NCI-H1048 (cell line): ENCODE measurements at places on chromosomes 5 and 9.

GRCh38 chr5:64958757-64959391, 190.1 kb downstream of the CWC27 start:
- DNase-seq: no peak

- DNase-seq: no peak
Measured at GRCh38 chr9:89661956-89662717, 57.3 kb downstream of the GADD45G start.

DNA sequence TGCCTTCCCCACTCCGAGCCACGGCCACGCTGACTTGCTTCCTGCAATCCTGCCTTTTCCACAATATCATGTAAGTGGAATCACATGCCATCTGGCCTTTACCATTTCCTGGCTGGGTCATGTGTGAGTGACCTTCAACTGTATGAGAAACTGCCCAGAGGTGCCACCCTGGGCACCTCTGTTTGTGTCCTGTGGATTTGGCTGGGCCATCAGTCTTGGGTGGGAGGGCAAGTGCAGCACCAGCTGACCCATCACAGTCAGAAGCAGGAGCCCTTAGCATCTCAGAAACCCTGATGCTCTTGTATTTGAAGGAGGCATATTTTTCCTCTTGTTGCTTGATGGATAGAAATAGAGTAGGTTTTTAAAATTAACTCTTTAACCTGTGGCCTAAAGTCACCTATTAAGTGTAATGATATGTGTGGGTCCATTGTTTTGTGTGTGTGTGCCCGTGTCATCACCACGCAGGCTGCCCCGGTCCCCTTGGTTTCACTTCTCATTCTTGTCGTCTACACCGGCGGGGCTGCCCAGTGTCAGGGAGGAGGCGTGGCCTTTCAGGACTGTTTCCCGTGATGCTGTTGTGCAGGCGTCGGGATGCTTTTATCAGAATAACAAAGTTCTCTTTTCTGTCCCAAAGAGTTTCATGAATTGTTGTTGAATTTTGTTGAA, 52.1 kb upstream of the CACNA1B start:
- DNase-seq: no peak

DNA sequence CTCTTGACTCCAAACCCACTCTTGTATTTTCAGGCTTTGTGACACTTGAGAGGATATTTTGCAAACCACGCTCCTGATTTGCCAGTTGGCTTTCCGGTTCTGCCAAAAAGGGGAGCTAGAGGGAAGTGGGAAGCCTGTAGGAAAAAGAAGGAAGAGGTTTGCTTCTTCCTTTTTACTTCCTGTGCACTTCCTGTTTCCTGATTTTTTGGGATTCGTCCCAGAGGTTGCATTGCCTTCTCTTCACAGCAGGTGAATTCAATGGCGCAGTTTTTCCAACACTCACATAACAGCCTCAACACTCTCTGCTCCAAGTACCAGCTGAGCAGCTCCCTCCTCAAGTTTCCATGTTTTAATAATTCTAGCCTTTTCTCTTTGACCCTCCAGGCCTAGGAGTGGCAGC, 47.7 kb downstream of the SLC24A2 start:
- DNase-seq: no peak

DNA sequence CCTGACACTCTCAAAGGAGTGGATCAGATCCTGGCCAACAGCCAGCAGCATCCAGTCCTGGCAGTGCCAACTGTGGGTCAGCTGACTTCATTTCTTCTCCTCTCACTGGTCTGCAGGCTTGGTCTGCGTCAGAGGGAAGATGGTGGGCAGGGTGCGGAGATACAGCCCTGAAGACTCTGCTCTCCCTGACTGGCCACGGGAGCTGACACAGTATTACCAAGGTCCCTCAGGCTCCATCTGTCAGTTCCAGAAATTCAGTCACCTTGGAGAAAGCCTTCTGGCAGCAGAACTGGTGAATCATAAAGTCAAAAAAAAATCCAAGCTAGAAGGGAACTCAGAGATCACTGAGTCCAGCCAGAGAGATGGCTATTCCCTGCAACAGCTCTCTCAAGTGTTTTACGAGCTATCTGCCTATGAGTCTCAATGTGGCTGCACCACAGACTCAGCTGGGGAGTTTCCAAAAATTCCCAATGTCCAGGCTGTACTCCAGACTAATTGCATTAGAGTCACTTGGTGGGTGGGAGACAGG, 27.9 kb downstream of the C1QTNF2 start:
- no peak for DNase-seq

- no peak for DNase-seq
Measured at GRCh38 chr5:93924628-93925027, 183.2 kb upstream of the POU5F2 start.

DNA sequence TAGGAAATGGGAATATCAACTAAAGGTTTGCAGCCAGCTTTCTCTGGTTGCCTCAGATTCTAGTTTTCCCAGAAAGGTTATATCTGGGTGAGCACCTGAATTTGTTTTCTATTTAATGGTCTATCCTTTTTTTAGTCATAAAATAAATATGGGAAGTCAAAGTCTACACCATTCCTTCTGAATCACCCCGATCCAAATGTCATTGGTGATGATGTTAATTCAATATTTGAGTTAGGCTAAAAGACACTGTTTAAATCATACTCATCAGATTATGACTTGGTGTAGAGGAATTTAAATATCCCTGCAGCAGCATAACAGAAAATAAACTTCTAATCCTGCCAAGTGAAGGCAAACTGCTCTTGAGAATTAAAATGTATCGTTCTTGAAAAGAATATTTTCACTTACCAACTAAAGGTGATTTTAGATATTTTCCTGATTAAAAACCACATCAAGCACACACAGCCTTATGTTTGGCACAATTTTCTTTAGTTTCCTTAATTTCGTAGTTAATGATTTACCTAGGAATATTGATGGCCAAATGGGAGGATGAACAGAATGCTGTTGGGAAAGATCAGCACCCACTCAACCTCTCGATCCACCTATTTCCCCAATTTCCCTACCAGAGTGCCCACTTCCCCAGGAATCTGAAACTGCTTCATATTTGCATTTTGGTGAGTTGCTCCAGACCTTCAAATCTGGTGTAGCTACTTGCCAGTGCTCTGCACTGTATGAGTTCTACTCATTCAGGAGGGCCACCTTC, 103.1 kb upstream of the TSLP start:
- DNase-seq: no peak

DNA sequence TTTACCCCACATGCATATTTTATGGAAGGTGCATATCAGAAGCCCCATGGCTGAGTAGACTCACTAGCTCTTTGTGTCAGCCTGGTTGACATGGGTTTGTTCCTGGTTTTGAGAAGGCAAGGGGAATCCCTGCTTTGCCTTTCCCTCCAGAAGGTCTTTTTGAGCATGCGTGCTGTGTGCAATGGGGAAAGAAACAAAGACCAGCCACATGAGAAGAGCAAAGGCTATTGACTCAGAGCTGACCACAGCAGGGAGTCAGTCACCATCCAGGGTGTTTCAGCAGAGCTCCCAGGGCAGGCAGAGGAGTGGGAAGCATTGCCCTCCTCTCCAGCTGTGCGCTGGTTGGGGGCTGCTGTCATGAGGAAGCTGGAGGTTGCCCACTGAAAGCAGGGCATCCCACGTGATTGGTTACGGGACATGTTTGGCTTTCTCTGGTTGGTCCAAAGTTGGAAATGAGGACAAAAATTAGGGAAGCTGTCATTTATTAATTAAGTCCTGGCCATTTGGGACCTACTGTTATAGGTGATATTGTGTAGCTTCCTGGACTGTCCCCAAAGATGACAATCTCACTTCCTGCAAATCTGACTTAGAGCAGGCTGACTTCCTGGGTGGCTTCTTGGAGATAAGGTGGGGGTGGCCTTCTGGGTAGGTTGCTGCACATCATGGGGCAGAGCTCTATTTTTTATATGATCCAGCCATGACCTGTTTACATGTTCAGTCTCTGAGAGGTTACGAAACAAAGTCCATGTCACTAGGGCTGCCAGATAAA, 48.9 kb upstream of the TDRD7 start:
- no peak for DNase-seq

DNA sequence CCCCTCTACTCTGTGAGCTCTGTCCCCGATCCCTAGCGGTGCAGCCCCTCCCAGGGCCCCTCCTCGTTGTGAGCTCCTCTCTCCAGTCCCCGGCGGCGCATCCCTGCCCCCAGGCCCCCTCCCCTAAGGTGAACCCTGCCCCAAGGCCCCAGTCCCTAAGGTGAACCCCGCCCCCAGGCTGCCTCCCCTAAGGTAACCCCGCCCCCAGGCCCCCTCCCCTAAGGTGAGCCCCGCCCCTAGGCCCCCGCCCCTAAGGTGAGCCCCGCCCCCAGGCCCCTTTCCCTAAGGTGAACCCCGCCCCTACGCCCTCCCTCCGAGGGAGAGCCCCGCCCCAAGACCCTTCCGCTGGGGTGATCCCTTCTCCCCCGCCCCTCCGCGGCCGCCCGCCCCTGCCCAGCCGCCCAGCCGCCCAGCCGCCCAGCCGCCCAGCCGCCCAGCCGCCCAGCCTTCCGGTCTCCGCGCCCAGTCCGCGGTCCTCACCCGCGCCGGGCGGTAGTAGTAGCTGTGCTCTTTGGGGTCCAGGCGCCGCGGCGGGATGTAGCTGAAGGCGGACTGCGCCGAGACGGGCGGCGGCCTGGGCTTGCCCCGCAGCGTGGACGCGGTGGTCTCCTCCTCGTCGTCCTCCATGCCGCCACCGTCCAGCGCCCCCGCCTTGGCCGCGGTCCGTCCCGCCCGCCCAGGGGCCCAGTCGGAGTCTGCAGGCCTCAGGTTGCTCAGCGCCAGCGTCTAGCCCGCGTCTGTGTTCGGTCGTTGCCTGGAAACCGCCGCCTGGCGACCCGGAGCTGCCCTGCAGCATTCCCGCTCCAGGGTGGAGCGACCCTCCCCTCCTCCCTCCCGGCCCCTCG, at the start of gene CFAP90:
TSS of gene CFAP90 (minus strand) at position 739 of the 845 bp plus-strand sequence. CDS start at position 627, 112 bp downstream.
- DNase-seq: no peak

DNA sequence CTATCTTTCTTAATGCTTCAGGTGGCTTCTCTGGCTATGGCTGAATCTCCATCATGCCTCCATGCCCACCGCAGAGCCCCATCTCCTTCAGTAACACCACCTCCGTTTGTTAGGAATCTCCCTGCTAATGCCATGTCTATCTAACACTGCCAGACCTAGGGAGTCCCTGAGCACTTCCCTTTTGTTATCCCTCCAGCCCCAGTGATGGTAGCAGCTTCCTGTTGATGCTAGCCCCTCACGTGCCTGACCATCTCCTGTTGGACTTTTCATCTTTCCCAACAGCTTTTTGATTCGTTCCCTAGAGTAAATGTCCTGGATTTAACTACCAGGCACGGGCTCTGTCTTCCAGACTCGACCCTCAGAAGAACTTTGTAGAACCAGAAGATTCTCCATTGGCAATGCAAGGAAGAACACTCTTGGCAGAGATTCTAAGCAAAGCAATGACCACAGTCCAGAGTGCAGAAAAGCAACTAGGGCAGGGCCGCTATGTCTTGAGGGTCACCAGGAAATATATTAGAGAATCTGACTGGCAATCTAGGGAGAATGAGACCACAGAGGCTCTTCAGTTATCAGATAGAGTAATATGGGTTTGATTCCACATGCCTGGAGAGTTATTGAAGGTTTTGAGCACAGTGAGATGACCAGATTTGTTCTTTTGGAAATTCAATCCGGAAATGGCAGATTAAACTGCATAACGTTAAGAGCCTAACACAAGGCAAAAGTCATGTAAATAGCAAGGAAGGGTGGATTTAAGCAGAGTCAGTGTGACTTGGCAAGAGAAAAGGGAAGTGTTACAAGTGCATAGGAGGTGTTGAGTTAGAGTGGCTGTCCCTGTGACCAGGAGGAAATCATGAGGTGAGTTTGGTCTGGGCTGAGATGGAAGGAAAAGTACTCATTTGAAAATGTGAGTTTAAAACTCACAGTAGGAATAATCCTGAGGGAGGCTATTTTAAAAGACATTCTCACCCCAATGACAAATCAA, 555.2 kb downstream of the ACTL7B start:
- DNase-seq: no peak

DNA sequence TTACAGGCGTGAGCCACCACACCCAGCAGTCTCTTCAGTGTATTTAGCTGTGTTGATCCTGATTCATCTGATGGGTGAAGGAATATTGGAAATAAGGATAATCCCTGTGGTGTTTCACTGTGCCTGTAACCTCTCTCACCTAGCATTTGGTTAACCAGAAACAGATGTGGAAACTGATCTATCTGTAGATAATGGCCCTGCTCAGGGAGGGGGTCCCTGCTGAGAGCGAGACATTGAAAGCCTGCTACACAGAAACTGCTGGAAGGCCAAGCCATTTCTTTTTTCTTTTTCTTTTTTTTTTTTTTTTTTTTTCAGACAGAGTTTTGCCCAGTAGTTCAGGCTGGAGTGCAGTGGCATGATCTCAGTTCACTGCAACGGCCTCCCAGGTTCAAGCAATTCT, 28.4 kb downstream of the QRFP start:
- DNase-seq: no peak

- DNase-seq: no peak
Measured at GRCh38 chr5:17897776-17898175, 263.5 kb downstream of the TAF11L14 start.

- no peak for DNase-seq
Measured at GRCh38 chr5:36531401-36531800, 75.0 kb upstream of the SLC1A3 start.

DNA sequence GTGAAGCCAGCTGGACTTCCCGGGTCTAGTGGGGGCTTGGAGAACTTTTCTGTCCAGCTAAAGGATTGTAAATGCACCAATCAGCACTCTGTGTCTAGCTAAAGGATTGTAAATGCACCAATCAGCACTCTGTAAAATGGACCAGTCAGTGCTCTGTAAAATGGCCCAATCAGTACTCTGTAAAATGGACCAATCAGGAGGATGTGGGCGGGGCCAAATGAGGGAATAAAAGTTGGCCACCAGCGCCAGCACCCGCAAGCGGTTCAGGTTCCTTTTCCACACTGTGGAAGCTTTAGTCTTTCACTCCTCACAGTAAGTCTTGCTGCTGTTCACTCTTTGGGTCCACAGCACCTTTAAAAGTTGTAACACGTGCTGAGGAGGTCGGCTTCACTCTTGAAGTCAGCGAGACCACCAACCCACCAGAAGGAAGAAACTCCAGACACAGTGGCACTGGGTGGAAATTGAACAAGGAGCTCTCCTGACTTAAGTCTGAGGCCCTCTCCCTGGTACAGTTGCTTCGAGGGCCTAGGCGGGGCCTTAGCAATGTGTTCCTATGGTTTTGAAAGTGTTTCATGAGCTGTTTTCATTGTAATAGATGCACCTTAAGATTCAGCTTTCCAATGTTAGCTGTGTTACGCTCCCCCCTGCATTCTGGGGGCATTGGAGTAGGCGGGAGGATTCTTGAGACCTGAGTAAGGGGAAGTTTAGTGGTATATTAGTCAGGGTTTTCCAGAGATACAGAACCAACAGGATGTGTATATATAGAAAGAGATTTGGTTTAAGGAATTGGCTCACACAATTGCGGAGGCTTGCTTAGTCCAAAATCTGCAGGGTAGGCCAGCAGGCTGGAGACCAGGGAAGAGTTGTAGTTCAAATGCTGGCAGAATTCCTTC, 21.5 kb upstream of the MYO10 start:
- no peak for DNase-seq

GRCh38 chr5:81760521-81760920, 9.6 kb upstream of the SSBP2 start:
- DNase-seq: no peak

GRCh38 chr9:91298311-91298710, 63.4 kb downstream of the AUH start:
- DNase-seq: no peak

GRCh38 chr9:89888233-89888632, 283.4 kb downstream of the GADD45G start:
- no peak for DNase-seq

GRCh38 chr5:64834037-64834436, 65.3 kb downstream of the CWC27 start:
- no peak for DNase-seq

- no peak for DNase-seq
Measured at GRCh38 chr5:134917070-134917815, 12.3 kb downstream of the PCBD2 start.

GRCh38 chr9:113538131-113538530, 74.6 kb downstream of the RGS3 start:
- no peak for DNase-seq

- no peak for DNase-seq
Measured at GRCh38 chr5:6850106-6850432, 136.8 kb downstream of the TENT4A start.
